ENCODE measurements at places on chromosomes 5 and 9.
A peak's percentile ranks its signal among the peaks of the same experiment; 100 is the strongest.

GRCh38 chr5:25744908-25745307, 1100.1 kb upstream of the CDH10 start:
- no peak for DNase-seq

- no peak for DNase-seq
These were observed 71.7 kb upstream of the TNC start for GRCh38 chr9:115189686-115190085.

- DNase-seq = peak; percentile 94
These were observed 489 bp upstream of the PANK3 start for GRCh38 chr5:168579488-168580226.

DNA sequence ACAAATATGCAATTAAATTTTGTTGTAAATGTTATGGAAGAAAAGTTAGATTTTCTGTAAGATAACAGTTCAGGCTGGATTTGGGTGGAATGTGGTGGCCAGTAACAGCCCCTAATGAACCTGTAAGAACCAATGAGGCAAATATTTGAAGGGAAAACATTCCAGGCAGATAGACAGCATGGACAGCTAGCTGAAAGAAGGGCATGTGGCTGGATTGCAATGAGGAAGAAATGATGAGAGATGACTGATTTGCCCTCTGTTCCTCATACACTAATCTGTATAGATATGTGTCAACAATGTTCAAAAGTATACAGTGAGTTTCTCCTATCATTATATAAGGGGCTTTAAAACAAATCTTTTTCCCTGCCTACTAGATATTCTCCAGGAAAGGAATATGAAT, 58.8 kb downstream of the MAN2A1 start:
- DNase-seq = no peak

GRCh38 chr5:169862391-169862811, 117.9 kb downstream of the INSYN2B start:
- no peak for DNase-seq

- no peak for DNase-seq
These were observed 87.1 kb downstream of the AMBP start for GRCh38 chr9:113990975-113991471.

DNA sequence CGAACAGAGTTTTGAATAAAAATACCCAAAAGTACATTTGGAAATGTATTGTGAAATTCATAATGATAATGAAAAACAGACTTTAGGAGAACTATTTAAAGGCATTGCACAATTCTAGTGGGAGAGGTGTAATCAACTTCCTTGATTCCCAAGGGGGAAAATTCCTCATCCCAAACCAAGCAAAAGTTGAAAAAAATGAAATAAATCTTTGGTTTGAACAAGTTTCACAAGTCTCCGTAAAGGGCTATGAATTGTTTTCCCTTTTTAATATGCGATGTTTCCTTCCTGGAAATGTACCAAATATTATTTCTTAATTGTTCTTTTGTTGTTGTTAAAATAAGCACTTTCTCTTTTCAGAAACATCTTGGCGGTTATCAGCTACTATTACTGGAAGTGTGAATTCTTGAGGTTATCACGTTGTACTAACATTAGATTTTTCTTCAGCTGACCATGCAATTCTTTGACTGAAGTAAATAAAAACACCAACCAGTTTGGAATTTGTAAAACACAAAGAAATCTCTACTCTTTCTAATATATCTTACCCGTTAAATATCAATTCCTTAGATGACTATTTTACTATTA, 59.3 kb downstream of the SVEP1 start:
- no peak for DNase-seq

DNA sequence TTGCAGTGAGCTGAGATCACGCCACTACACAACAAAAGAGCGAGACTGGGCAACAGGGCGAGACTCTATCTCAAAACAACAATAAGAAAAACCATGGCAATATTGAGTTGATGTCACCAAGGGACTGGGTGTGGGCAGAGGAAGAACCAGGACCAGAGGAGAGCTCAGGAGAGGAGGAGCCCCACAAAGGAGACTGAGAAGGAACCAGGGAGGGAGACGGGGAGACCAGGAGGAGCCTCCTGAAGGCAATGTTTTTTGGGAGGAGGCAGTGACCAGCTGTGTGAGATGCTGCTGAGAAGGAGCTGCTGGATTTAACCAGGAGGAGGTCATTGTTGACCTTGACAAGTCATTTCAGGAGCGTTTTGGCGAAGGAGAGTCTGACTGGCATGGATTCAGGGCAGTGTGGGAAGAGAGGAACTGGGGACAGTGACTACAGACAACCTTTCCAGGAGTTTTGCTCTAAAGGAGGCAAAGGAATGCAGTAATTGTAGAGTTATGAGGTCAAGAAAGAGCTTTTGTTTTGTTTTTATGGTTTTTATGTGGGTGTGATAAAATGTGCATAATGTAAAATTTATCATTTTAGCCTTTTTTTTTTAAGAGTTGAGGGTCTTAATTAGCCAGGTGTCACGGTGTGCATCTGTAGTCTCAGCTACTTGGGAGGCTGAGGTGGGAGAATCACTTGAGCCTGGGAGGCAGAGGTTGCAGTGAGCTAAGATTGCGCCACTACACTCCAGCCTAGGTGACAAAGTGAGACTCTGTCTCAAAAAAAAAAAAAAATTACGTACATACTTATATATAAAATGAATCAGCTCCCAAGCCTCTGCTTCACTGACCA, 17.9 kb downstream of the TRUB2 start:
- DNase-seq = no peak

DNA sequence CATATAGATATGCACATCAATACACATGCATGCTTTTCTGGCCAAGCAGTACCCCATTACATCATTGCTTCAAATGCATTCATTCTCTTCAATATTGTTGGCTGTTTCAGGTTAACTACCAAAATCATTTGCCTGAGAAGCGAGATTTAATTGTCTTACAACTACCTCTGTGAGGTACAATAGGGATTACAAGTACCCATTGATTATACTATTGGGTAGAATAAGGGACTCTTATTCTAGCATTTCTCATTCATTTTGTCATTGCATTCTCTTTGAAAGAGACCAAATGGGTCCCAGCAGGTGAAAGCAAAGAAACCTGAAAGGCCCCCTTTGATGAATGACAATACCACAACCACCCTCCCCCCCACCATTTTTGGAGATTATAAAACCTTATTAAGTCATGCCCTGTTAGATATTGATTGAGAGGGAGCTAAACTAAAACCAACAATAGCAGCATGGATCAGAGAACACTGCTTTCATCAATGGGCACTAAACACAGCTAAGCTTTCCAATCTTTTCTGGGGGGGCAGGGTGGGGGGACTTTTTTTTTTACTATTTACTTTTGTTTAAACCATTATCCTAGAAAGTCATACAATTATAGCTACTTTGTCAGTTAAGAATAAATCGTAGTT, 375.0 kb upstream of the CCNH start:
- no peak for DNase-seq

GRCh38 chr5:126975796-126976195, 54.6 kb downstream of the MARCHF3 start:
- DNase-seq = no peak

- DNase-seq = no peak
These were observed 45.6 kb downstream of the FOXI1 start for GRCh38 chr5:170151097-170151831.

GRCh38 chr9:131524665-131525315, 6.3 kb downstream of the UCK1 start:
- no peak for DNase-seq

DNA sequence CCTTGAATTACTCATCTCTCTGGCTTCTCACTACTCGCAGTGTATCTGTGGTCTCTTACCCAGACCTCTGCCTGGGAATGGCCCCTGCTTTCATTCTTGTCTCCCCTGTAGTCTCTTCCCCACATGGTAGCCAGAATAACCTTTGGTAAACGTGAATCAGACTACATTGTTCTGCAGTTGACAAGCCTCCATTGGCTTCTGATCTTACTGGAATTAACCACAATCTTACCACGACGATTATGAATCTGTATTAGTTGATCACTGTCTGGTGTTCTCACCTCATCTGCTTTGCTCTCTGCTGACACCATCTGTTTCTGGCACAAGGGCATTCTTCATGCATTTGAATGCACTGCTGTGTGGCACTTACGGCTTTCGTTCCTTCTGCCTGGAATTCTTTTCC, 781.2 kb downstream of the MTRR start:
- no peak for DNase-seq

All from CD8-positive, alpha-beta T cell (primary cell).